Esophagus mucosa (tissue), 1 donor: ENCODE measurements at places on chromosomes 2 and 18. TPM values are rescaled to one million over a fixed set of nuclear protein-coding genes. Genes with fewer than 3 reads are reported as not detected.

FHOD3 gene
- total RNA-seq: 3.0 TPM

DSG4 gene
- not detected for total RNA-seq

NYAP2 gene
- 0.32 TPM for total RNA-seq

RABL2A gene
- 5.3 TPM for total RNA-seq

NAT8 gene
- not detected for total RNA-seq

ARHGAP15 gene
- 2.6 TPM for total RNA-seq

C2orf78 gene
- not detected for total RNA-seq

GREB1L gene
- not detected for total RNA-seq

ELP2 gene
- total RNA-seq: 45.6 TPM

UGT1A4 gene
- 0.80 TPM for total RNA-seq

ABCG5 gene
- not detected for total RNA-seq

GRCh38 chr18:45894818-45895217, 69.3 kb downstream of the SIGLEC15 start:
- ATAC-seq: no peak

- ATAC-seq: no peak
Observed at GRCh38 chr2:178392215-178392614, 58.8 kb downstream of the PRKRA start.

DNA sequence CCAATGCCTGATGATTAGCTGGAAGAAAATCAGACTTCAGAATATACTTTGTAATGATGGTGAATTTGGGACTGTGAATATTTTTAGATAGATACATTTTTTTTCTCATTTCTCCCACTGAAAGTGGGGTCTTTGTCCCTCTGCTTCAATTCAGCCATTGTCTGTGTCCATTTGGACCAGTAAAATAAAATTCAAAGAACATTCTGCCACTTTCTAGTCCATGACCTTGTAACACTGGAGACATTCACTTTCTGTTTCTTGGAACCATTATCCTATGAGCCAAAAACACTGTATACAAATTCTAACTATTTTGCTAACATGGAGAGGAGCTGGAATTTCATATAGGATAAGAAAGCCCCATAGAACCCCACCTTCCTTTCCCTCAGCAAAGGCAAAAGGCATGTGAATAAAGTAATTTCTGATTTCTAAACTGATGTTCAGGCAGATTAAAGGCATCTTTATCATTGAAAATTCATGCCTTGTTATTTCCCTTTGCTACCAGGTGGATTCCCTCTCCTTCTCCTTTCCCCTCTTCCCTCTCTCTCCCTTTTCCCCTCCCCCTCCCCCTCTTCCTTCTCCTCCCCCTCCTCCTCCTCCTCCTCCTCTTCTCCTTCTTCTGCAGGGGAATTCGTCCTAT, 2010.4 kb upstream of the LRRTM1 start:
- no peak for ATAC-seq

- no peak for ATAC-seq
Observed at GRCh38 chr18:62637807-62638687, 77.3 kb upstream of the PHLPP1 start.

- ATAC-seq: no peak
Observed at GRCh38 chr2:171702781-171703556, 15.7 kb downstream of the DYNC1I2 start.

DNA sequence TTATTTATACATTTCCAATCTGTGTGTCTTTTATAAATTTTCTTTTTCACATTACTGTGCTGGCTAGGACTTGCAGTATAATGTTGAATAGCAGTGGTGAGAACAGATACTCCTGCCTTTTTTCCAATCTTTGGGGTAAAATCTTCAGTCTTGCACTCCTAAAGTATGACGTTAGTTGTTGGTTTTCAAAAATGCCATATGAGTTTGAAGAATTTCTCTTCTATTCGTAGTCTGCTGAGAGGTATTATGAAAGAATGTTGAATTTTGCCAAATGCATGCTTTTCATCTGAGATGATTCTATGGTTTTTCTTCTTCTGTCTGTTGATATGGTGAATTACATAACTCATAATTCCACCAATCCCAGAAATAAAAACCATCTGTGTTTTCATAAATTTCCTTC, 335.3 kb upstream of the CHST9 start:
- no peak for ATAC-seq

DNA sequence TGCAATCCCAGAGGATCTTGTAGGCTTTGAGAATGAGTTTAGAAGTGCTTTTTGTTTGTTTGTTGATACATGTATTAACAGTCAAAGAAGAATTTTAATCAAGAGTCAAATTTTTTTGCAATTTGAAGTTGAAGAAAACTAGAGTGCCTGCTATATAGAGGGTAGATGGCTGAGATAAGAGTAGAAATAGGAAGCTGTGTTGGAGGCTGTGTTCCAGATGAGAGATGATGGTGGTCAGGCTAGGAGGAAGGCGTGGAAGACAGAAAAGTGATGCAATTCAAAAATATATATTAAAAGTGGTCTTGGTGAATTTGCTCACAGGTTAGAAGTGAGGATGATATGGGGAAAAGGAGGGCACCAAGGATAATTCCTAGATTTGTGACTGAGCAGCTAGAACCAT, 978.3 kb downstream of the BCL11A start:
- no peak for ATAC-seq

- no peak for ATAC-seq
Observed at GRCh38 chr2:98806236-98806697, 75.3 kb upstream of the MGAT4A start.

- no peak for ATAC-seq
Observed at GRCh38 chr2:47206181-47206580, 51.1 kb upstream of the STPG4 start.

DNA sequence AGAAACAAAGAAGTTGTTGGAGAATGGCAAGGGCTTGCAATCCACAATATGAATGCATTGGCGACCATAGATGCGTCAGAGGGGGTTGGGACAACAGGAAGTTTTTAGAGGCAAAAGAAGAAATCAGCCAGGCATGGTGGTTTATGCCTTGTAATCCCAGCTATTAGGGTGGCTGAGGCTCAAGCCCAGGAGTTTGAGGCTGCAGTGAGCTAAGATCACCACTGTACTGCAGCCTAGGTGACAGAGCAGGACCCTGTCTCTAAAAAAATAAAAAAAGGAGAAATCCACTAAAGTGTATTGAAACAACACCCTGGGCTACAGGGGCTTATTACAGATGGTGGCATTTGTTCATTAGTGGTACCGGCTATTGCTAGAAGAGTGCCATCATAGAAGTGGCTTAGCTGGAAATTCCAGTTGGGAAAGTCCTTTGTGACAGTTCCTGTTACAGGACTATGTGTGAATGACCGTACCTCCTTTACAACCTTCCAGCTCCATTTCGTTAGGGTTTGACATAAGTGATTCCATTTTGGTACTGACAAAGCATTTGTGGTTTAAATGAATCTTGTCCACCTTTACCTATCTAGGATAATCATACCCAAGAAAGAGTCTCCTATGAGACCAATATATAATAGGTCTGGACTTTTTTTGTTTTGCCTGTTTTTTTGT, 10.7 kb upstream of the WDSUB1 start:
- ATAC-seq: peak; percentile 87

GRCh38 chr18:63111671-63112402, 207.7 kb downstream of the BCL2 start:
- ATAC-seq: no peak

DNA sequence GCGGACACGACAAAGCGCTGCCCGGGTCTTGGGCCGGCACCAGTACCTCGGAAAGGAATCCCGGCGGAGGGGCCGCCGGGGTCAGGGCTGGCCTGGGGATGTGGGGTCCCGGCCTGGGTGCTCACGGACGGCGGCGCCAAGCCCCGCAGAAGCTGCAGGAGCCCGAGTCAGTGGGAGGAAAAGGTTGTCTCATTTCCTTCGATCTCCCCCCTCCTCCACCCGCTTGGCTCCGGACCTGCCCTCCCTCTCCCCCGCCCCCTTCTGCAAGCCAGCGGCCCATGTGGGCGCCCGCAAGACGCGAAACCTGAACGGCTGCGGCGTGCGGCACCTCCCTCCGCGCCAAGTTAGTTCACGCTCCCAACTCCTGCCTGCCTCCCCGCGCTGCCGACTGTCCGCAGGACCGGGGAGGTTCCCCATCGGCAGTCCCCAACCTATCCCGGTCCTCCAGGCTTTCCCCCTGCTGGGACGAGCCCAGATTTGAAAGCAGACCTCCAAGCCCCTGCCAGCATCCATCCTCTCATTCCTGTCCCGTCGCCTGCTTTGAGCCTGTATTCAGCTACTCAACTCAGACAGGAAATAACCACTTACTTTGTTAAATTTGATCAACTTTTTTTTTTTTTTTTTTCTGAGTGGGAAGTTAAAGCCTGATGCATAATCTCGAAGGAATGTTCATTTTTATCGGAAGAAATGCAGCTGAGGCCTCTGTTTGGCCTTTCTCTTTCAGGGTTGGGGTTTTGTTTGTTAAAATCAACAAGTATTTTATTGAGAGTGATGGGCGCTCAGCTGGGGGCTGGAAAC, at the start of gene EVA1A:
EVA1A (minus strand) TSS at position 172 of the 798 bp plus-strand sequence. CDS start 42,799 bp downstream, outside the sequence.
- ATAC-seq: peak; percentile 31

GRCh38 chr18:26794230-26795101, 71.0 kb downstream of the AQP4 start:
- peak; percentile 75 for ATAC-seq

DNA sequence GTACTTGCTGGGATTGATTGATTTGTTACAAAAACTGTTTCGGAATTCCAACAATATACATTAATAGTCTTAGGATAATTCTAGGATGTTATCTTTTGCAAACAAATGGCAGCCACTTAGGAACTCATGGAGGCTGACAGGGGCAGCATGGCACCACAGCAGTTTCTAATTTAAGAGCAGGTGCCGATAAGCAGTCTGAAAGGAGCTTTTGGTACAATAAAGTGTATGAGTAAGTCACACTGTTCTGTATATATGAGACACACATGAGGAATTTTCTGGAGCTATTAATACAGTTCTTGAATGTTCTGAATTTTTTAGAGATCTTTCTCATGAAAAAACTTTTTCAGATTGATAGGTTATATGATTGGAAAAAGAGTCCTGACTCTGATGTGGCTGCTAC, 52.2 kb downstream of the EIF5B start:
- ATAC-seq: no peak

DNA sequence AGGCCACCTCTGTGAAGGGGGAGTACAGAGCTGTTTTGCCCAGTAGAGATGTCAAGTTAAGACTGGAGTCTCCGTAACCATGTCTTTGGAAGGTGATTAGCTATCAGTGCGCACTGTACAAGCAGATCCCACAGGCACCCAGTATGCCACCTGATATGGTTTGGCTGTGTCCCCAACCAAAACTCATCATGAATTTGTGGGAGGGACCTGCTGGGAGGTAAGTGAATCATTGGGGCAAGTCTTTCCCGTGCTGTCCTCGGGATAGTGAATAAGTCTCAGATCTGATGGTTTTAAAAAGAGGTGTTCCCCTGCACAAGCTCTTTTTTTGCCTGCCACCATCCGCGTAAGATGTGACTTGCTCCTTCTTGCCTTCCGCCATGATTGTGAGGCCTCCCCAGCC, 90.2 kb downstream of the ACTR2 start:
- ATAC-seq: no peak

DNA sequence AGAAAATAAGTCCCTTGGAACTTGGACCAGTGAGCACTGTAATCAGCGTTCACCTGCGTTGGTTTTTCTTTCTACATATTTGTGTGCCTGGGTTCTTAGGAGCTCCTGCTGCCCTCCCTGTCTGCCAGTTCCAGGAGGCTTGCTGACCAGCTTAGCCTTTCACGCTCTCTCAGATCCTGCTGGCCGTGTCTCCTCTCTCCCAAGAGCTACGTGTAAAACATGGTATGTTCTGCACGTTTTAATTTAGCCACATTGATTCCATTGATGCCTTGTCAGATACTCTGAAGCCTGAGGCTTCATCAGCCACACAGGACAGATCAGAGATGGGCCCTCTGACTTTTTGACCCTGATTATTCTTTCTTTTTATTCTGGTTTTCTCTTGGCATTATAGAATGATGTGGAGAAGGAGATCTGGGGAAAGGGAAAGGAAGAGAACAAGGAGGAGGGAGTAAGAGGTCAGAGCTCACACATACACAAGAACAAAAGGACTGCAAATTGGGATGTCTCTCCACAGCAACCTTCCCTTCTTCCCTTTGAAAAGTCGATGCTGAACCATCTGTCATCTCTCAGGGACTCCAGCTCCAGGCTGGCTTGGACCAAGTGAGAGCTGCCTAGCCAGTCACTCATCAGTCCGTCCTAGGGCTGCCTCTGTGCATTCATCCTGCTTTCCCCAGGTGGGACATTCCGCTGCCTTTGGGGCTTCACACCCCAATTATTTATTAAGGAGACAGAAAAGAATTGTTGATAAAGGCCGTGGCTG, 152.8 kb downstream of the PIK3C3 start:
- no peak for ATAC-seq

DNA sequence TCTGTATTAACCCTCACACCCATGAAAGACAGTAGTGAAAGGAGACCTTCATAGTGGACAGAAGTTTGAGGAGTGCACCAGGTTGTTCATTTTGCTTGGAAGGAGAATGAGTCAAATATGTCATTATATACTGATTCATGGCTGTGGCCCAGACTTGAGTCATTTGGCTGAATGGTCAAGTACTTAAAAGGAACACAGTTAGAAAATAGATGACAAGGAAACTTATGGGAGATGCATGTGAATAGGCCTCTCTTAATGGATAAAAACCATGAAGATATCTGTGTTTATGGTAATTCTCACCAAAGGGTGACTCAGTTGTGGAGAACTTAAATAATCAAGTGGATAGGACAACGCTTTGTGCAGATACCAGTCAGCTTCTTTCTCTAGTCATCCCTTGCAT, 524.7 kb upstream of the CNTNAP5 start:
- ATAC-seq: no peak

DNA sequence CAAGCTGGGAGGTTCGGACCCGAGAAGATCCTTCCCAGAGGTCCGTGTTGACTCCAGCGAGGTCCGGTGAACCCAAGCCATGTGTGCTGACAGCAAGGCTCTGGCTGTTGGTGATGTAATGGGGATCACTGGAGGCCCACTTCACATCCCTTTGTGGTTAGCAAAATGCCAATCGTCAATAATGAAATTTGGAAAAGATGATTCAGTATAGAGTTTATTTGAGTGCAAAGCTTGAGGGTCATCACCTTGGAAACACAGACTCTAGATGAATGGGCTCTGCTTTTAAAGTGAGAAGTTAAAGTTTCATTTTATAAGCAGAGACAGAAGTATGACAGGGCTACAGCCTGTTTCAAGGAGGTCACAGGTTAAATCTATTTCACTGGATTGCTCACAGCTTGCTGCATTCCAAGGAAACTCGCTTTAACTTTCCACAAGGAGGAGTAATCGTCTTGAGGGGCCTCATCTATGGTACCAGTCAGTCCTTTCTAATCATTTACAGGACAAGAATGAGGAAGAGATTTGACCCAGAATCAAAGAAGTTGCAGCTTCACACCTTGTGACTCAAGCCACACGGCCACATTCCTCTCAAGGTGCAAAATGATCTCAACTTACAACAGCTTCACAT, 140.5 kb downstream of the TPO start:
- peak; percentile 31 for ATAC-seq

DNA sequence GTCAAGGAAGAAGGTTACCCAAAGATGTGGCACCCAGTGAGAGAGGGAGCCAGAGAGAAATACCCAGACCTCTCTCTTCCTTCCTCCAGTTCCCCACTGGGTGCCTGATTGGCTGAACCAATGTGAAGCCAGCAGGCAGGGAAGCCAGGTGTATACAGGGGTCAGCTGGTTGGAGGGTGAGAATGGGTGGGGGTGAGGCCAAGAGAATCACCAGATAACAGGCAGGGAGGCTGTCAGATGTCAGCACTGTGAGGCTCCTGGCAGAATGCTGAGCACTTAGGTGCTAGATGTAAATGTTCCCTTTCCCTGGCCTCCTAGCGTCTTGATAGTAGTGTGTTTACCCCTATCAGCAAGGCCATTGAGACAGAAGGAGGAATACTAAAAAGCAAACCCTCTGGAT, 104.0 kb upstream of the MGAT5 start:
- no peak for ATAC-seq

GRCh38 chr2:127239395-127239794, 19.3 kb upstream of the CYP27C1 start:
- ATAC-seq: no peak

- ATAC-seq: no peak
Observed at GRCh38 chr2:112897624-112897978, 13.4 kb upstream of the IL37 start.
